Body of pancreas (tissue), 4 donors: ENCODE measurements at places on chromosomes 7 and 10. TPM values are rescaled to one million over a fixed set of nuclear protein-coding genes. Genes with fewer than 3 reads are reported as not detected.

GIMAP7 gene
- 3.6 TPM for total RNA-seq

PRF1 gene
- total RNA-seq = 2.1 TPM

FMC1 gene
- total RNA-seq = 6.0 TPM

OPN4 gene
- total RNA-seq = not detected

RNF32 gene
- 0.99 TPM for total RNA-seq

TBX20 gene
- not detected for total RNA-seq

C7orf57 gene
- total RNA-seq = 0.26 TPM

GRCh38 chr10:27614776-27615175 lies 110.7 kb downstream of the RAB18 start:
- no peak for DNase-seq
- no peaks in the 10 kb centered on the region for H3K4me1 ChIP-seq
- H3K4me3 ChIP-seq = no peak overlapping the region
- H3K27ac ChIP-seq = no peak overlapping the region

DNA sequence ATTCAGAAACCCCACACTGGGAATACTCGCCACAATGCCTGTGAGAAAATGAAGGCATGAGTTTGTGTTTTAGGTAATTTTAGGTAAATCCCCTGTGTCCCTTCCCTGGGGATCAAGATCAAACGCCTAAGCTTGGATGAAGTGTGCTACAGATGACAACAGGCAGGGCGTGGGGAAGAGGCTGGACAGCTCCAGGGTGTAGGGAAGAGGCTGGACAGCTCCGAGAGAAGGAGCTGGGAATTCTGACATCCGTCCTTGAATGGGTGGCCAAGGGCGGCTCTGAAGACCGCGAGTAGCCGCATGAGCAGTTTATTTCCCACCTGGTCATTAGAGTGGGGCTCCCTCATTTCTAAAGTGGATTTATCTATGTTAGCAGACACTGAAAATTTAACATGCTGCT lies 109.7 kb downstream of the RAMP3 start:
- no peaks in the 10 kb centered on the region for H3K4me1 ChIP-seq
- H3K27me3 ChIP-seq = no peaks in the 10 kb centered on the region
- no peak for DNase-seq
- no peak overlapping the region for H3K27ac ChIP-seq
- no peak overlapping the region for H3K4me3 ChIP-seq
- no peaks in the 10 kb centered on the region for H3K36me3 ChIP-seq

- H3K27me3 ChIP-seq = no peaks in the 10 kb centered on the region
- H3K36me3 ChIP-seq = no peaks in the 10 kb centered on the region
- H3K4me1 ChIP-seq = peaks cover 12% of the 10 kb centered on the region
- H3K4me3 ChIP-seq = no peak overlapping the region
- peak; percentile 26 for DNase-seq
- no peak overlapping the region for H3K27ac ChIP-seq
These were observed 16.9 kb upstream of the GGCT start for GRCh38 chr7:30521532-30521931.

DNA sequence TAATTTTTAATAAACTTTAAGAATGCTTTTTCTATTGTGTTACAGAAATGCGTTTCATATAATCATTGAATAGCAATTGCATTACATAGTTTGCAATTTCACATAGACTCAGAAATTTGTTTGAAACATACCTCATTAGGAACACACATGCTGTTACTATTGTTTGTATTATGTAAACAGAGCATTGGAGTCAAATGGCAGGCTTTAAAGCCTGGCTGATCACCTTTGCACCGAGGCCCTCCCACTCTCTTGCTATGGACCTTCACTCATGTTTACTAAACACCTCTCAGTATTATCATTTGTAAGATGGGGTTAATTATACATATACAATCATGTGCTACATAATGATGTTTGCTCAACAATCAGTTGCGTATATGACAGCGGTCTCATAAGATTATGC lies 203.6 kb upstream of the NPSR1 start:
- no peaks in the 10 kb centered on the region for H3K36me3 ChIP-seq
- H3K4me3 ChIP-seq = no peak overlapping the region
- DNase-seq = no peak
- no peaks in the 10 kb centered on the region for H3K4me1 ChIP-seq
- H3K27me3 ChIP-seq = no peaks in the 10 kb centered on the region

- DNase-seq = no peak
- no peaks in the 10 kb centered on the region for H3K27me3 ChIP-seq
- no peaks in the 10 kb centered on the region for H3K4me1 ChIP-seq
- no peak overlapping the region for H3K4me3 ChIP-seq
- H3K27ac ChIP-seq = no peak overlapping the region
These were observed 229.7 kb downstream of the ELMO1 start for GRCh38 chr7:37218956-37219355.

- peak; percentile 86 for DNase-seq
- no peak overlapping the region for H3K27ac ChIP-seq
- H3K27me3 ChIP-seq = no peaks in the 10 kb centered on the region
- no peaks in the 10 kb centered on the region for H3K36me3 ChIP-seq
- peaks cover 16% of the 10 kb centered on the region for H3K4me1 ChIP-seq
These were observed 104.1 kb downstream of the LHPP start for GRCh38 chr10:124565565-124566221.

DNA sequence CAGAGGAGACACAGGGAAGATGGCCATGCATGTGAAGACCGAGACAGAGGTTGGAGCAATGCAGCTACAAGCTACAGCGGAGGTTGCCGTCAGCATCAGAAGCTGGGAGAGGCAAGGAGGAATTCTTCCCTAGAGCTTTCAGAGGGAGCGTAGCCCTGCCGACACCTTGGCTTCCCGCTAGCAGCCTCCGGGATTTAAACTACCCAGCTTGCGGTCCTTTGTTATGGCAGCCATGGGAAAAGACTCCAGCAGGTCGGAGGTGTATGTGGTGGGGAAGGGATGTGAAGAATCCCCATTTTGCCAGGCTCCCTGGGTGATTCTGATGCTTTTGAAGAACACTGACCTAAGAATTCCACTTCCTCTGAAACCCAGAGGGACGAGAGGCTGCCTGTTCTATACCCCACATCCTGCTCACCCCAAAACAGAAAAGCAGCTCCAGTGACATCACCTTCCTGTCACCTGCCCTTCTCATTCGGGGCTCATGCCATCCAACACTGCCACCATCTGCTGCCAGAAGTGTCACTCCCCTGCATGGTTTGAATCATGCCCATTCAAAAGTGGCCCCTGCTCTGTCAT lies 3.3 kb upstream of the SEPHS1 start:
- DNase-seq = no peak
- H3K36me3 ChIP-seq = no peaks in the 10 kb centered on the region
- no peaks in the 10 kb centered on the region for H3K27me3 ChIP-seq
- H3K4me1 ChIP-seq = peaks cover 8% of the 10 kb centered on the region
- no peak overlapping the region for H3K4me3 ChIP-seq

DNA sequence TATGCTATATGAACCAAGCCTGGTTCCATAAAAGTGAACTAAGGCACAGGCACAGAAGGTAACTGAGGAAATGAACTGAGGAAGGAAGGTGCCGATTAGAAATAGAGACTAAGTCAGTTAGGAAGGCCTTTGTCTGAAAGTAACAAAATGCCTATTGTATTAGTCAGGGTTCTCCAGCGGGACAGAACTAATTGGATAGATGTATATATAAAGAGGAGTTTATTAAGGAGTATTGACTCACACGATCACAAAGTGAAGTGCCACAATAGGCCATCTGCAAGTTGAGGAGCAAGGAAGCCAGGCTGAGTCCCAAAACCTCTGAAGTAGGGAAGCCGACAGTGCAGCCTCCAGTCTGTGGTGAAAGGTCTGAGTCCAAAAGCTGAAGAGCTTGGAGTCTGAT lies 13.9 kb upstream of the PLXNA4 start:
- H3K36me3 ChIP-seq = no peaks in the 10 kb centered on the region
- DNase-seq = no peak
- H3K27ac ChIP-seq = no peak overlapping the region
- no peaks in the 10 kb centered on the region for H3K4me1 ChIP-seq

GRCh38 chr7:76395965-76396726 lies 13.4 kb downstream of the SSC4D start:
- H3K27ac ChIP-seq = no peak overlapping the region
- no peaks in the 10 kb centered on the region for H3K27me3 ChIP-seq
- peaks cover 38% of the 10 kb centered on the region for H3K4me1 ChIP-seq
- H3K4me3 ChIP-seq = no peak overlapping the region
- no peak for DNase-seq

DNA sequence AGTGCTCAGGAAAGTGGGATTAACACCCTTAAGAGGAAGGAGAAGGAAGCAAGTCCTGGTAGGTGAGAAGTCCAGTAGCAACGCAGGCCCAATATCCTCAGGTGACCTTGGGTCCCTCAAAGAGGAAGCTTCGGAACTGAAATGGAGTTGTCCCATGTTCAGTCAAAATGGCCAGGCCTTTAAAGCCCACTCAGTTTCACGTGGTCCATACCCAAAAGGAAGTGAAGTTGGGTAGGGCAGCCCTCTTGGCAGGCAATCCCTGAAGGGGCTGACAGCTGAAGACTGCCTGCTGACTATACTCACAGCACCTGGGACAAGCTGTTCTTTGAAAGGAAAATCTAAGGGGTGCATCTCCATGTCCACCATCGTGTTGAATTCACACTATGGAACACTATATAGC lies 3.0 kb downstream of the GSAP start:
- no peak overlapping the region for H3K4me3 ChIP-seq
- H3K4me1 ChIP-seq = peaks cover 52% of the 10 kb centered on the region
- H3K27me3 ChIP-seq = no peaks in the 10 kb centered on the region
- no peaks in the 10 kb centered on the region for H3K36me3 ChIP-seq
- no peak for DNase-seq

DNA sequence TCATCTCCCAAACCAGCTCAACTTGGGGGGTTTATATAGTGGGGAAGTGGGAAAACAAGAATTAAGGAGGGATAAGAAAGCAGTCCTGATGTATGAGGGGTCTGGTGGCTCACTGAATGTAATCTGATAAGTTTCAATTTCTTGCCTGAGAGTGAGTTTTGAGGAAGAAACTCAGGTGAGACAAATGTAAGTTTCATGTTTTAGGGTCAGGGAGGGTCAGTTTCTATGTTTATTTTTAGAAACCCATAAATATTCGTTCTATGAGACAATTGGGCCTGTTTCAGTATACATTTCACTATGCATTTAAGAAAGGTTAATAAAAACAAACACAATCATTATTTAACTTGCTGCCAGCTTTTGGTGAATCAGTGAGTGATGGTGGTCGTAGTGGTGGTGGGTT lies 128.0 kb upstream of the MBL2 start:
- no peaks in the 10 kb centered on the region for H3K36me3 ChIP-seq
- DNase-seq = no peak
- no peak overlapping the region for H3K27ac ChIP-seq
- H3K4me3 ChIP-seq = no peak overlapping the region

GRCh38 chr10:30047430-30047829 lies 12.0 kb downstream of the JCAD start:
- no peaks in the 10 kb centered on the region for H3K36me3 ChIP-seq
- no peaks in the 10 kb centered on the region for H3K4me1 ChIP-seq
- no peak overlapping the region for H3K4me3 ChIP-seq
